ENCODE measurements at places on chromosomes 5 and 9.

- no peak for DNase-seq
These were observed 15.1 kb downstream of the KIF27 start for GRCh38 chr9:83906144-83906543.

DNA sequence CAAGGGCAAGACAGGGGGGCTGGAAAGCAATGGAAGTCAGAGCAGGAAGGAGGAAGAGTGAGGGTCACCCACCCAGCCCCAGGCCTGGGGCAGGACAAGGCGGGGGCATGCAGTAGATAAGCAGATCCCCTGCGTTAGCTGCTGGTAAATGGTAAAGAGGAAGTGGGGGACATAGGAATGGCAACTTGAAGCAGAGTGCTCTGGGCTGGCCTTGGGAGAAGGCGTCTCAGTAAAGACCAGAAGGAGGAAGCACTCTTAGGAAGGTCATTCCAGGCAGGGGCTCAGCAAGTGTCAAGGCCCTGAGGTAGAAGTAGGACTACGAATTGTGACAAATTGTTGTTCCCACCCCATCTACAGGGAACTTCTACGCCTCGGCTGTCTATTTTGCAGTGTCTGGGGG is 15.1 kb downstream of the TCOF1 start:
- no peak for DNase-seq

GRCh38 chr5:149486726-149487635 is 64.3 kb downstream of the CSNK1A1 start:
- DNase-seq = no peak

- peak; percentile 70 for DNase-seq
These were observed at the start of gene GAPT for GRCh38 chr5:58491216-58491892. TSS of gene GAPT (plus strand) at chr5:58491435. CDS start at chr5:58494537, 3,102 bp downstream.

DNA sequence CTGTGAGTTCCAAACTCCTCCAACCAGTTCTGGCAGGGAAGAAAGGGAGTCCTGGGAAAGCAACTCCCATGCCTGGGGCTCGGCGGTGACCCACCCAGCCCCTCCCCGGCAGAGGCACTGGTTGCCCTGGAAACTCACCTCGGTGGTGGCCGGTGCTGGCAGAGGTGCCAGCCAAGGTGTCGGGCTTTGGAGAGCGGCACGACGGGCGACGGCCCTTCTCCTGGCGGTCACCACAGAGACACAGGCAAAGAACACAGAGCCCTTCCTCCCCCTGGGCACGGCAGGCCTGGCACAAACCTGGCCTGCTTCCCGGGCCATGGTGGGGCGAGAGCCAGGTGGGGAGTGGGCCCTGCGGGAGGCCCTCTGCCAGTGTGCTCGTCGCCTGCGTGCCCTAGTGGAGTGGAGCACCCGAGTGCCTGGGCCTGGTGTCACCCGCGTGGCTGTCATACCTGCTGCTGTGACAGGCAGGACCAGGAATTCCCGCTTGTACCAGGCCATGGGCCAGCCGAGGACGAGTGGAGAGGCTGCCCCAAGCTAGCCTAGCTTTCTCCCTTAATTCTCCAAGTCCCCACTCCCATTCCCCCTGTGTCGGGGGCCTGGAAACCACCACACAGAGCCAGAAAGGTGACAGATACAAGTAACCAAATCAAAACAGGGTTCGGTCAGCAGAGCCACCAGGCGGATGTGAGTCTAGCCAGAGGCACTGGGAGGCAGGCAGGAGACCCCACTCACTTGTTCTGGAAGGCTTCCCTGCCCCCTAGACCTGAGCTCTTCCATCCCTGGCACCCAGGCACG is 8.2 kb upstream of the RALGDS start:
- no peak for DNase-seq

DNA sequence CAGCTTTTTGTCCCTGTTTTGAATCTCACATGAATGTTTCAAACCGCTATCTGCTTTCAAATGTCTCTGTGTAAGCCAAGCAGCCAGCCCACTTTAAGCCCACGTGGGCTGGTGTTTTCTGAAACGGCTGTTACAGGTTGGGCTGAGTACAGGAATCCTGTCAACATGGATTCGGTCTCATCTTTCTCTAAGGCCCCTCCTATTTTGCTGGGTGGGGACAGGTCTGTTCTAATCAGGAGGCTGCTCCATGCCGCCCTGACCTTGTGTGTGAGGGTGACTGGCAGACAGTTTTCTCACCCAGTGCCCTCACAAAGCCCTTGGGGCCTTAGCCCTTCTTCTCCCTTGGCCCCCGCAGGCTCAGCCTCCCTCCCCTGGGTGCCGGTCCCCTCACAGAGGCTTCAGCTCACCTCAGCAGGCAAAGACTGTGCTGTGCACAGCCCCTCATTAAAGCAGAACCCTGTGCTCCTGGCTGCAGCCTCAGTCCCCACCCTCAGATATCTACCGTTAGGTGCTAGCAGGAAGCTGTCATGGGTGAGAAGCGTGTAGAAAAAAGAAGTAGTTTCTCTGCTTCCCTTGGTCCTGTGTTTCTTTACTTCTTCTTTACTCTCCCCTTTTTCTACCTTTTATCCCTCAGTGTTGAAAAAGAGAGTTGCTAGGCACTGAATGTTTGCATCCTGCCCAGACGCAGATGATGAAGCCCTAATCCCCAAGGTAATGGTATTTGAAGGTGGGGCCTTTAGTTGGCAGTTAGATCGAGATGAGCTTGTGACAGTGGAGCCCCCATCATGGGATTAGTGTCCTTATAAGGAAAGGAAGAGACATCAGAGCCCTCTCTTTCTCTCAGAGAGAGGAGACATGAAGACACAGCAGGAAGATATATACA is 205.7 kb downstream of the ADAMTS12 start:
- no peak for DNase-seq

Data from memory B cell (primary cell).